ENCODE measurements at places on chromosomes 2 and 18. TPM values are rescaled to one million over a fixed set of nuclear protein-coding genes. Genes with fewer than 3 reads are reported as not detected.

CPS1 gene
- total RNA-seq, result 7.5 TPM

DSG2 gene
- total RNA-seq, result 98.0 TPM

FAM237A gene
- not detected for total RNA-seq

SPC25 gene
- 10.1 TPM for total RNA-seq

DPP10 gene
- 73.0 TPM for total RNA-seq

CRYBA2 gene
- not detected for total RNA-seq

HOXD1 gene
- total RNA-seq, result not detected

UGT1A4 gene
- total RNA-seq, result not detected

IL37 gene
- total RNA-seq, result not detected

FEV gene
- total RNA-seq, result 0.29 TPM

BUB1 gene
- 21.2 TPM for total RNA-seq

- DNase-seq, result no peak
Measured at GRCh38 chr2:170323743-170324142, 145.8 kb downstream of the MYO3B start.

DNA sequence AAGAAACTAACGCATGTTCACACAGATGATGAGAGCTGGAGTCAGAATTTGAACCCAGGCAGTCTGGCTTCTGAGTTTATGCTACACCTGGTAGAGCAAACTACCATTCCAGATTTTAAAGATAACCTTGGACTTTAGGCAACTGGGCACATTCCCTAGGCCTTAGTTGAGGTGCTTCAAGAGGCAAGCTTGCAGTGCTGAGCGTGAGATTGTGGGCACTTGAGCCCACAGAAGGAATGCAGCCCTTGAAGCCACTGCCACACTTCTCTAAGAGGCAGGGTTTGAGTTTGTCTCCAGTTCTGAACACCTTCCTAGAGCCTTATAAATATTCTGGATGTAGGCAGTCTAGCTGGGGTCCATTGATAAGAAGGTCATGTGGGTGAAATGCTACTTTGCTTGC is 216.1 kb upstream of the SLC14A2 start:
- no peak for DNase-seq

DNA sequence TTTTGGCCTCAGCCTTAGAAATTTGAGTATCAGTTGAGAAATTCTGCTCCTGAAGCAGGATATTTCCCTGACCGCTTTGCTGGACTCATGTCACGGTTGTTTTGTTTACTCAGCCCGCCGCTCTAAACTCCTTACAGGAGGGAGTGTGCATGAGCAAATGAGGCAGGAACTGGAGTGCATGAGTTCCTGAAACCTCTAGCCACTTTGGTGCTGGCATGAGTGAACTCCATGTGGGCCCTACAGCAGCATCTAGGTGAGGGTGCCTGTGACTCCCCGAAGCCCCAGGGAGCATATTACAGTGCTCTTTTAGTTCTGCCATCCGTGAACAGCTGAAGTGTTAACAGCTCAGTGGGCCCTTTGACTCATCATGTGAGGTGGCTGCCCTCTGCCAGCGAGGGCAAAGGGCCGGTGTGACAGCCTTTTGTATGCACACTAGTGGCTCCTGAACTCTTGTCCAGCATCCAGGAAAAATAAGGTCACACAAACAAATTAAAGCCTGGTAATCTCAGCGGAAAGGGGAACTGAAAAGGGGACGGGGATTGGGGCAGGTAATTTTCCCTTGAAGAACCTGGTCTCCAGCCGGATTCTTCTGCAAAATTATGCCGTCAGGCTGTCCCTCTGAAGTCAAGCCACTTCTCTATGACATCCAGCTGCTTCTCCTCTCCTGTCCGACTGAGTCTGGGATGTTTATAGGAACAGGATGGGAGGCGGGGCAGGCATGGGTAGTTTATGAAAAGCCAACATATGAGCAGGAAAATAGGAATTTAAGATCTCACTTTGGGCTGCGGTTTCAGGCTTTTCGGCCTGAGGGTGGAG is 1668.7 kb downstream of the SUCLG1 start:
- no peak for DNase-seq

DNA sequence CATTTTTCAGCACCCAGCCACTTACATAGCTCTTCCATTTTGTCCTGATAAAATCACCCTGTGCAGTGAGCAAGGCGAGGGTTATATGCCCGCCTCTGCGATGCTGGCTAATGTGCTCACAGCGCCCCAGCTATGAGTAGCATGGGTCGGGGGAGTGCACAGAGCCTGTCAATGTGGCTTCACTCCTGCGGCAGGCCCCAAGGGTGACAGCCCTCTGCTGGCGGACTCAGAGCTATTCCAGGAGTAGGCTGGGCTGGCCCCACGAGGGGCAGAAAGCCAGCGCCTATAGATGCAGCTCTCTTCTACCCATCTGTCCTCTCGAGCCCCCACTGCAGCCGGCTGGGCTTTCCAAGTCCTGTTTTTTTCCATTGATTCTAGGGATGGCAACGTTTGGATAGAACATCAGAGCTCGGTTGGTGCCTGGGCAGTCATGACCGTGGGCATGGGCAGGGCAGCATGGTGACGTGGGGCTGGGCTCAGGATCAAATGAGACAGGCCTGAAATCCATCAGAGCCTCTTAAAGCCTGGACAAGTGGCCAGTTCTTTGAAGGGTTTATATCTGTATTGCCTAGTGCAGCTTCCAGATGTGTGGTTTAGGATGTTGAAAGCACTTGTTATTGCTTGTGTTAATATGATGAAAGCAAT is 134.7 kb downstream of the MCFD2 start:
- no peak for DNase-seq

- DNase-seq, result no peak
Measured at GRCh38 chr2:56026828-56027227, 103.2 kb upstream of the EFEMP1 start.

GRCh38 chr2:28949617-28950305 is 31.3 kb upstream of the TOGARAM2 start:
- DNase-seq, result no peak

GRCh38 chr2:163692611-163693482 is 43.0 kb downstream of the FIGN start:
- DNase-seq, result no peak

DNA sequence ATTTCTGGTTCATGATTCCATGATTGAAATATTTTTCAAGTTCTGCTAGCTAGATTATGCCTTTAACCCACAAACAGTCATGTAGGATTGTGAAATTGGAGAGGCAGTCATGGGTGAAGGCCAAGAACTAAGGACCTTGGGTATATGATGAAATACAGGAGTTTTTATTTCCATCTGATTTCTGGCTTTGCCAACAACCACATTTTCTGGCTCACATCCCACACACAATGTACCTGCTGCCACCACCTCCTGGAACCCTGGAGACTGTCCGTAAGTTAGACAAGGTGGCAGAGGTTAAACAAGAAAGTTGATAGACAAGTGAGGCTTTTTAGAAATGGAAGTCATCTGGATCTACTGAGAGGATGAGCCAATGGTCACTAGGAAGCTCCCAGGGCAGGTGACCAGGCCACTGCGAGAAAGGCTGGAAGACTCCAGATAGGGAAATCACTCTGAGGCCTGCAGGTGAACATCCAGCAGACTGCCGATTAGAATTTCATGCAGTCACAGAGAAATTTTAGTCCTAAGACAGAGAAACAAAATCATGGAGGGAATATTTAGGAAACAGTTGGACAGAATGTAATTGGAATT is 402.0 kb downstream of the ALK start:
- DNase-seq, result no peak

DNA sequence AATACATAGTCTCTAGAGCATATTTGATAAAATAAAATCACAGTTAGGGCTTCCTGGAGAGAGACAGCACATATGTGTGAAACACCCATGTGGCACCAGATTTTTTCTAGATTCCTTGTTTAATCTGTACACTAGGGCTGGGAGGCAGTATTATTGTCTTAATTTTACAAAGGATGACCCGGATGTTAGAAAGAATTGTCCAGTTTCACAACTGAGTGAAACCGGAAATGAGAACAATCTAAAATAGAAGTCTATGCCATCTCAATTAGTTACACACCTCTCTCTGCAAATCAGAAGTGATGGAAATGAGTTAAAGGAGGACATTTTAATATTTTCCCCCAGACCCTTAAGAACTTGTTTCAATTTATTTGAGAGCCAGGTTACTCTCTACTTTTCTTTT is 463.7 kb upstream of the DSEL start:
- no peak for DNase-seq

GRCh38 chr2:35522450-35522849 is 833.1 kb upstream of the CRIM1 start:
- no peak for DNase-seq

DNA sequence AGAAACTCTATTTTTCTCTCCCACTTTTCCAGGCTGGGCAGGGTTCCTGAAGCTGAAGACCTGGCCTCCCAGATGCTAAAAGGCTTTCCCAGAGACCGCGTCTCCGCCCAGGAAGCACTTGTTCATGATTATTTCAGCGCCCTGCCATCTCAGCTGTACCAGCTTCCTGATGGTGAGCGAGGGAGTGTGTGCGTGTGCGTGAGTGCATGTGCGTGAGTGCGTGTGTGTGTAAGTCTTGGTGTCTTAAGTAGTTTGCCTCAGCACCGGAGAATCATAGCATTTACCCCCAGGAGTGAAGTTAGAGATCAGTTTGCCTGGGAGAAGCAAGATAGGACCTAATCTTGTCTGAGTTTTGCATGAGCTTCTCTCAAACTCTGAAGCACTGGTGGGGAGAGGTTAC is 73.7 kb downstream of the CDK15 start:
- DNase-seq, result no peak

- no peak for DNase-seq
Measured at GRCh38 chr18:68840554-68841263, 42.8 kb downstream of the CCDC102B start.

DNA sequence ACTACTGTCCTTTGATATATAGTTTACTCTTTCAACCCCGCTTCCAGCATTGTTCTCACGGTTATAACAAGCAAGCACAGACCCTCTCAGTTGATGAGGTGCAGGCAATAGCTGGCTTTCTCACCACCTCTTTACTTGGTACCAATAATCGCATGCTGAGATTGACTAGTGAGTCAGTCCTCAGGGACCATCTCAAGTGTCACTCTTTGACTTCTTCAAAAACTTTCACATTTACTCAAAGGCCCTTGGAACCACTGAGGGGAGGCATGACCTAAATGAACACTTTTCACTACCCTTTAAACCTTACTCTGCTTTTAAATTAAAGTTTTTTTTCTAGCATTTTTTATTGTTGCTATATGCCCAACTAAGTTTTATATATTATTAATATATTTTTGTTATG is 101.8 kb downstream of the DAW1 start:
- no peak for DNase-seq

- no peak for DNase-seq
Measured at GRCh38 chr2:183283209-183283608, 159.0 kb downstream of the NUP35 start.

DNA sequence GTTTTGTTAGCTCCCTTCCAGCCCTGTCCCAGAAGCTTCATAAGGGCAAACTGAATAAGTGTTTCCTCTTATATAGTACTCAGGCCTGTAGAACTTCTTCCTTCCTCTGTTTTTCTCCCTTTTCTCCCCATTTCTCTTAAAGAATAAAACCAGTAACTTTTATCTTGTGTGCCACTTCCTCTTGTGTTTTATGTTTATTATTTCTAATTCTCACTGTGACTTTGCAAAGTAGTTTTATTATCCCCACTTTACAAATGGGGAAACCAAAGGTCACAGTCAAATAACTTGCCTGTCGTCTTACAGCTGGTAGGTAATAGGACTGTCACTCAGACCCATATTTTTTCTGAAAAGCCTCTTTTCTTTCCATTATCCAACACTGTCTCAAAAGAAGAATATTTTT is 42.4 kb downstream of the RBBP8 start:
- no peak for DNase-seq

DNA sequence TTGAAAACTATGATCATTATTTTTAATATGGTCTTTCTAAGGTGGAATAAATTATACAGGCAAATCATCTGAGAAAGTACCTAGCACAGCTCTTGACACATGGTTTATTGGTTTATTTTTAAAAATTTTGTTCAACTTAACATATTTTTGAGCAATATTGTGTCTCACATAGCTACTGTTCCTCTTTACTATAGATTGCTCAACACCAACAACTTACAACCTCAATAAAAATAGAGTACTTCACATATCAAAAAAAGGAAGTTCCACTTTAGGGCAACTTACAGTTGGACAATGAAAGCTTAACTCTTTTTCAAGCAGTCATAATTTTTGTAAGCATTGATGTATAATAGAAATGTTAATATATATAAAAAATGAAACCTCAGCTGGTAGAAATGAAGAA is 440.9 kb upstream of the UBE2E3 start:
- no peak for DNase-seq

DNA sequence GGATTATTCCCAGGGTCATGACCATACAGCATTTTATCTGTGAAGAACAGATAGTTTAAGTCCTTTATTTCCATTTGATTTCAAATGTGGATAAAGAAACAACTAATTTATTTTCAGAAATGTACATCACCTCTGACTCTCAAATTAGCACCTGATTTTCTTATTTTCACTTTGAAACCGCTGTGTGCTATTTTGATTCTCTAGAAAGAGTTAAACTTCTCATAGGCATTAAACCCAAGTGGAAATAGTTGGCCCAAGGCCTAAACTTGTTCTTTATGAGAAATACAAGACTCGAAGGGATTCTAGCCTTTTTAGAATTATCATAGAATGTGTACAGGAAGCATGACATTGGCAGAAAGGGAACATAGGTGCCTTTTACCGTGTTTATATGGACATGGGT is 41.5 kb upstream of the LTBP1 start:
- no peak for DNase-seq

GRCh38 chr18:63677500-63678225 is 16.0 kb upstream of the SERPINB3 start:
- DNase-seq, result no peak

GRCh38 chr2:236939721-236940231 is 145.9 kb upstream of the COPS8 start:
- DNase-seq, result no peak

- no peak for DNase-seq
Measured at GRCh38 chr2:196162586-196163175, 8.7 kb downstream of the STK17B start.

DNA sequence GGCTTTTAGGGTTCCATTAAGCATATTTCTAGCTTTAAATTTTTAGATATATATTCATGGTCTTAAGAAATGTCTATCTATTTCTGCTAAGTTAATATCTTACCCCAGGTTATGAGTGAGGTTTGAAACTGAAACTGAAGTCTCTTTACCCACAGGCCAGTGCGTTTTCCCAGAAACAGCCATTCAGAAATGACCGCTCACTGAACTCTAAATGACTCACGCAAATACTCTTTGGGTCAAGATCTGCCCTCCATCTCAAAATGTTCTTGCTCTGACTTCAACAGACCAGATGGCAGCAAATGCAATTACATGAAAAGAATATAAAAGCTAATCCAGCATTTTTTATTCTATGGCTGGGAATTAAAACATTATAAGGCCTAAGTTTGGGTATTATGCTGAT is 315.2 kb downstream of the TDRD15 start:
- DNase-seq, result no peak

DNA sequence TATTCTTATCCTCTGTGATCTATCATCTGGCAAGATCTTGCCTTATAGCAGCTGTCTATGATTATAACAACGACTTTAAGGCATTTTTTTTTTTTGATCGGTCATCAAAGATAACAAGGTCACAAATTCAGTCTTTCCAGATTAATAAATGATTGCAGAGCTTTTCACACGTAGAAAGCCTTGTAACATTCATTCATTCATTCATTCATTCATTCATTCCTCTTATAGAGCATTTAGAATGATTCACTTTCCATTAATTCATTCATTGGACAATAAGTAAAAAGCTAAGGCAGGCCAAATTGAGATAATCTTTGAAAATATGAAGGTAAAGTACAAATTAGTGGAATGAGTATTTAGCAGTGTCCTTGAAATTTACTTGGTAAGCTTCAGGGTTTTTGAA is 223.7 kb downstream of the NUP35 start:
- no peak for DNase-seq

GRCh38 chr2:58448065-58448507 is 207.0 kb upstream of the FANCL start:
- DNase-seq, result peak; percentile 48
